ENCODE measurements at places on chromosomes 11 and 22.

GRCh38 chr22:25900880-25901279 is 158.9 kb downstream of the MYO18B start:
- no peak for DNase-seq

DNA sequence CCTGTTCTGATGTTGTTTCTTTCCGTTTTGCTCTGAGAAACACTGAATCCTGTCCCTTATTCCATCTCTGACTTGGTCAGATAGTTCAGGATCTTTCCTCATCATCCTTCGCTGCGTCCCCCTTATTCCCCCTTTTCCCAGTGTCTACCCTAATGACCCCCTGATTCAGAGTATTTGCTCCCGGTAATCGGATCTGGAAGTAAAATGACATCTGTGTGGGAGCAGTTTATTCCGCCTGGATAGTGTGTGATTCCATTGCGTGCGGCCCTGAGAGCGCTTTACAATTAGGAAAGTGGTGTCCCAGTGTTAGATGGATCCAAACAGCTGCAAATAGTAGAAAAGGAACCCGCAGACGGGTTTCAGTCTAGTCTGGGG is 606 bp downstream of the DRG1 start:
- no peak for DNase-seq

GRCh38 chr11:123704341-123704740 is 37.1 kb downstream of the ZNF202 start:
- no peak for DNase-seq

- DNase-seq: no peak
These were observed 24.4 kb downstream of the WNT7B start for GRCh38 chr22:45952553-45952952.

GRCh38 chr11:118746988-118747585 is 43.9 kb downstream of the DDX6 start:
- DNase-seq: no peak

GRCh38 chr22:21759646-21760376 is 24.2 kb upstream of the YPEL1 start:
- no peak for DNase-seq

- no peak for DNase-seq
These were observed 37.7 kb upstream of the GNB1L start for GRCh38 chr22:19892257-19892879.

DNA sequence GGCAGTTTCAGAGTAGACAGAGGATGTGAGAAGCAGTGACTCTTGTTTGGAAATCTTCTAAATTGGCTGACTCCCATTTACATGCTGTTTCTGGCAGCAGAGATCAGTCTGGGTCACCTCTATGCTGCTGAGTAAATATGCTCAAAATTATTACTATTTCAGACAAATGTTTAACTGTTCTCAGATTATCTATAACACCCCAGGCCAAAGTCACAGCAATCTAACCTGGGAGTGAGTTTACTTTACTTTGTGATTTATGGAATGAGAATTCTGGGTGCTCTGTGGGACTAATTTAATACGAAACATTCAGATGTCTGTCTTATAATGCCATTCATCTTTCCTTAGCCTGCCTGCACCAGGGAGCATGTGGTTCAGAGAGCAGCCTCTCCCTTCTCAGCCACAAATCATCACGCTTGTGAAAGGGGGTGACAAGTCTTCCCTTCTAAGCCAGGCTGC is 282.5 kb upstream of the MPPED2 start:
- no peak for DNase-seq

- DNase-seq: no peak
These were observed 654 bp upstream of the SYT8 start for GRCh38 chr11:1834062-1834610.

All from stimulated activated CD4-positive, alpha-beta T cell treated with anti-CD3 and anti-CD28 coated beads, Interleukin-1b, Interleukin-23, amount 100 ng/mL, for 1 hour (primary cell).